ENCODE measurements at places on chromosomes 3 and 15. TPM values are rescaled to one million over a fixed set of nuclear protein-coding genes. Genes with fewer than 3 reads are reported as not detected.

GRCh38 chr3:197083486-197083885 is 53.9 kb upstream of the MELTF start:
- no peak overlapping the region for H3K4me3 ChIP-seq
- DNase-seq, result peak; percentile 88
- H3K27ac ChIP-seq, result no peak overlapping the region
- peaks cover 3% of the 10 kb centered on the region for H3K36me3 ChIP-seq
- H3K4me1 ChIP-seq, result peaks cover 5% of the 10 kb centered on the region

- H3K27ac ChIP-seq, result no peak overlapping the region
- peaks cover 35% of the 10 kb centered on the region for H3K36me3 ChIP-seq
- no peaks in the 10 kb centered on the region for H3K27me3 ChIP-seq
- no peak for DNase-seq
- H3K4me1 ChIP-seq, result no peaks in the 10 kb centered on the region
These were observed 91.4 kb upstream of the PRTG start for GRCh38 chr15:55834331-55834730.

The FNDC3B gene
- total RNA-seq, result 128 TPM

DNA sequence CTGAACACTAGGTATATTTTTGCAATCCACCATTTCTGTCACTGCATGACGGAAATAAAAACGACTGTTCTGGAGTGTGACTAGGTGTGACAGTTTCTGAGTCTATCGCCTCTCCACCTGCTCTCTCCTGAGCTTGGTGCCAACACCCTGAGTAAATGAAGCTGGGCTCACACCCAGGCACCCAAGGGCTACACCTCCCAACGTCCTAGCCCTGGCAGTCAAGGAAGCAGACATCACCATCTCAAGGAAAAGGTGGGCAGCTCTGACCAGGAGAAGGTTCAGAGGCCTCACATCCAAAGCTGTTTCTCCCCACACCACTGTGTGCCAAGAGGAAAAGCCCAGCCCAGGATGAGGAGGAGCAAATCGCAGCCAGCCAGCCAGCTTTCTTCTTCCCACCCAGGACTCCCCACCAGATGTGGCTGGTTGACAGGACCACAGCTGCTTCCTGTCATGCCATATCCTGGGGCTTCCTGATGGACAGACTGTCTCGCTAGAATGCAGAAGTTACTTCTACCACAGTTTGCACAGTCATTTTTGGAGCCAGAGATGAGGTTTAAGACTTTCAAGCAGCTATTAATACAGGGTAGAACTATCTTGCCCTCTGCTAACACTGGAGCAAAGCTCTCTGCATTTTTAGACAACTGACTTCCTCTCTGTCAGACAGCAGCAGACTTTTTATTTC is 3.3 kb downstream of the SCAMP2 start:
- DNase-seq, result peak; percentile 39
- no peaks in the 10 kb centered on the region for H3K27me3 ChIP-seq
- no peak overlapping the region for H3K4me3 ChIP-seq
- peaks cover 2% of the 10 kb centered on the region for H3K36me3 ChIP-seq

- no peak overlapping the region for H3K27ac ChIP-seq
- no peaks in the 10 kb centered on the region for H3K36me3 ChIP-seq
- H3K27me3 ChIP-seq, result no peaks in the 10 kb centered on the region
- H3K4me3 ChIP-seq, result no peak overlapping the region
- H3K4me1 ChIP-seq, result no peaks in the 10 kb centered on the region
- DNase-seq, result no peak
These were observed 47.1 kb downstream of the ERC2 start for GRCh38 chr3:56421205-56421604.

- peaks cover 41% of the 10 kb centered on the region for H3K36me3 ChIP-seq
- H3K4me3 ChIP-seq, result no peak overlapping the region
- peak; percentile 32 for DNase-seq
- H3K27me3 ChIP-seq, result no peaks in the 10 kb centered on the region
These were observed 56.1 kb upstream of the SKIL start for GRCh38 chr3:170301405-170301804.

GRCh38 chr15:35448294-35448693 is 97.7 kb downstream of the DPH6 start:
- peak; percentile 47 for DNase-seq
- no peak overlapping the region for H3K4me3 ChIP-seq
- no peak overlapping the region for H3K27ac ChIP-seq
- peaks cover 5% of the 10 kb centered on the region for H3K4me1 ChIP-seq
- no peaks in the 10 kb centered on the region for H3K27me3 ChIP-seq
